Omental fat pad (tissue), 4 donors: ENCODE measurements at places on chromosomes 2 and 18.

GRCh38 chr2:66270247-66270646, 164.7 kb upstream of the MEIS1 start:
- no peak for DNase-seq

GRCh38 chr2:27370816-27371620, 602 bp downstream of the SNX17 start:
- no peak for DNase-seq

DNA sequence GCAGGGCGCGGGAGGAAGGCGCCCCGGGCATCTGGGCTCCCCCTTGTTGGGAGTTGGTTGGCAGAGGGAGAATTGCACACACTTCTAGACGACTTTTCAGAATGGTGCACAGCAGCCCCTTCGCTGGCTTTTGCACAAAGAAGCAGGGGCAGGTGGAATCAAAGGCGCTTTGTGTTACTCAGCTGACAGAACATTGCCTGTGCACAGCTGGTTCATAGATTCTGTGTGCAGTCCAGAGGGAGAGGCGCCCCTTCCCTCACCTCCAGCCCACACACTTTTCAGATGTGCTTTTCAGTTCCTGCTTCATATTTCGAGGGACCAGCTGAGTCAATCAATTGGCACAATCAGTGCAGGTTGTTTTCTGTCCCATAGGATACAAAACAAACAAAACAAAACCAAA, 348.4 kb upstream of the RAB12 start:
- DNase-seq, result no peak

- no peak for DNase-seq
These were observed 221.5 kb downstream of the TFCP2L1 start for GRCh38 chr2:121063471-121063870.
